ENCODE measurements at places on chromosomes 1 and 21.

- DNase-seq = no peak
Measured at GRCh38 chr21:35420656-35421055, 371.6 kb upstream of the RUNX1 start.

- peak; percentile 33 for DNase-seq
Measured at GRCh38 chr1:95233319-95233736, 682 bp upstream of the RWDD3 start.

- DNase-seq = peak; percentile 74
Measured at GRCh38 chr1:224747578-224747977, 131.5 kb downstream of the CNIH3 start.

DNA sequence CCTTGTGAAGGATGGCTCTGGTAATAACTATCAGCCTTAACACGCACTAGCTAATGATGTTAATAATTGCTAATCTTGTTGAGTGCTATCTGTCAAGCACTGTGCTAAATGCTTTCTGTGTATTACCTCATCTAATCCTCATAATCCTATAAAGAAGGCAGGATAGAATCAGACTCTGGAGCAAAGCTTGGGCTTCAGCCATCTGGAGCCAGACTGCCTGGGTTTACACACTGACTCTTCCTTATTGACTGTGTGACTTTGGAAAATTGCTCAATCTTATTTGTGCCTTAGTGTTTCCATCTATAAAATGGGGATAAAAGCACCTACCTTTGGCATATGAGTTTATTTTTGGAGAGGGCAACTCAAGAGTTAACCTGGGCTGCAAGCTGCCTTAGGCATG lies 216.1 kb downstream of the NUF2 start:
- DNase-seq = no peak

DNA sequence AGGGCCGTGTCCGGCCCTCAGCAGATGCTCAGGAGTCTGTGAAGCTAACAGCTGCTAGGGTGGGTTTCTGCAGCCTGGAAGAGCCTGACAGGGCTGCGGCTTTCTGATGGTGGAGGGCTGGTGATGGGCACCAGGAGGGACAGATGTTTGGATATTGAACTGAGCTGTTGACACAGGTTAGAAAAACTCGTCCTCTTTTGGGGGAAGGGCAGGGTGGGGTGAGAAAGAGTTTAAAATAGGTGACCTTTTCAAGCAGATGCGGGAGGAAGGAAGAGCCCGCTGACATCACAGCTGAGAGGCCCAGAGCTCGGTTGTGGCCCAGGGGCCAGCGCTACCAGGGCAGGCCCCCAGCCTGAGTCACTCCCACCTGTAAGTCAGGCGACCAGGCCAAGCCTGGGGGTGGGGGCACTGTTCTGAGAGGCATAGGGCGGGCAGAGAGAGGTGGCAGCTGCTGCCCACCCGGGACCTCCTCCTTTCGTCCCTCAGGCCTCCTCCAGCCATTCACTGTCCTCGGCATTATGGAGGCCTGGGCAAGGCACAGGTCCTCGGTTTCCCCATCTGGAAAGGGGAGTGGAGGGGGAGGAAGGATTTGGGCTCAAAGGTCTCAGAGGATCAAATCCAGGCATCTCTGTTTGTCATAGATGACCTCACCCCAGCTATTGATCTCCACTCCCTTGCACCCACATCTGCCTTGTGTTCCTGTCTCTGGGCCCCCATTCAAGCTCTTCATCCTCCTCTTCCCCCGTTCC lies 32.3 kb upstream of the ID3 start:
- no peak for DNase-seq

- no peak for DNase-seq
Measured at GRCh38 chr21:39065917-39066316, 117.3 kb downstream of the PSMG1 start.

DNA sequence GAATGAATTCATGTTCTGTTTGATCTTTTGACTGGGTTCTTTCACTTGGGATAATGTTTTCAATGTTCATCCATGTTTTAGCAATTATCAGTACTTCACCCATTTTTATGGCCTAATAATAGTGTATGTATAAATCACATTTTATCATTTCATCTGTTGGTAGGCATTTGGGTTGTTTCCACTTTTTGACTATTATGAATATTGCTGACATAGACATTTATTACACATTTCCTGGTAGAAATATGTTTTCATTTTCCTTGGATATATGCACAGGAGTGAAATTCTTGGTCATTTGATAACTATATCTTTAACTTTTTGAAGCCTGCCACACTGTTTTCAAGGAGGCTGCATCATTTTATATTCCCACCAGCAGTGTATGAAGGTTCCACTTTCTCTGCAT lies 79.8 kb downstream of the AXDND1 start:
- no peak for DNase-seq

DNA sequence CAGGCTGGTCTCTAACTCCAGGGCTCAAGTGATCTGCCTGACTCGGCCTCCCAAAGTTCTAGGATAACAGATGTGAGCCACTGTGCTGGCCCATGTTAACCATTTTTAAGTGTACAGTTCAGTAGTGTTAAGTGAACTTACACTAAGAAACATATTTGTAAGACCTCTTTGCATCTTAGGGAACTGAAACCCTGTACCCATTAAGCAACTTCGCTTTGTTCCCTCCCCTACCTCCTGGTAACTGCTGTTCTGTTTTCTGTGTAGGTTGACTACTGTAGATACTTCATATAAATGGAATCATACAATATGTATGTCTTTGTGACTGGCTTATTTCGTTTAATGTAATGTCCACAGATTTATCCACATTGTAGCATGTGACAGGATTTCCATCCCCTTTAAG lies 11.0 kb downstream of the NUDC start:
- no peak for DNase-seq

- no peak for DNase-seq
Measured at GRCh38 chr1:41726292-41726691, 192.4 kb downstream of the HIVEP3 start.

DNA sequence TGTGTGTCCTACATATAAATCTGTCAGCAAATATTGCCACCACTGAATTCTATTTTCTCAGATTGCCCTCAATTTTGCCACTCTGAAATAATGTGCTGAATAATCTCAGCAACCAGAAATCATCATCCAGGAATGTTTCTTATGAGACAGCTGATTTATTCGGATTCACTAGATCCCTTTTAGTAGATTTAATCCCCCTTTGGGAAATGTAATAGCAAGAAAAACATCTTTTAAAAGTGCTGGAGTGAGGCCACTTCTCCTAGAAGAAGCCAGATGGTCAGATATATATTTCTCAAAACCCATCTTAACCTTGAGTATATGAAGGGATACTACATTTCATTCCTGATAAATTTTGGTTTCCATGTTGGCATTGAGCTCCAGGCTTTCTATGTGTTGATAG lies 327.7 kb downstream of the SMYD3 start:
- no peak for DNase-seq

DNA sequence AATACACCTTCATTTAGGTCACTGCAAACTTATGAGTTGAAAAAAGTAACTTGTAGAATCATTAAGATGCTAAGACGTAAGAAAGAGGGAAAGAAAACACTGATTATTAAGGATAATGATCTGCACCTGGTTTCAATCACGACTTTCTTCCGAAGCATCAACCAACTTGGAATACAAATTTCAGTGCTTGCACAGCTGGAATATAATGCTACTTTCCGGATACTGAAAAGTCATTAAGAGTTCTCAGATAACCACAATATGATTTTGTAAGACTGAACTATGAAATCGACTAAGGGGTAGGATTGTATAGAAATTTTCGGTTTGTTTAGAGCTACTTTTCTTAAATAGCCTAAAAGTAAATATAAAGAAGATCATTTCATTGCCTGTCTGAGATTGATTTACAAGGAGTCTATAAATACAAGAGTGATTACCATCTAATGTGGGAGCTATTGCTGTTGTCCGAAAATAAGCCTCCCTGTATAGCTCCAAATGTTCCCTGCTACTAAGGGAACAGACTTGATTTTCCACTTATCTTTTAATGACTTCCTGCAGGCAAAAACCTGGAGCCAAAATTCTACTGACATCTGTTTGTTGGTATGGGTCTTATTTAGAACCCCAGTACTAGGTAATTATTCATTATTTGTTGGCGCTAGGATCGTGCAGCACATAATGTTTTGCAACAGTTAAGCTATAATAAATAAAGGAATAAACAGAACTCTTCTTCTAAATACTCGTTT lies 673.3 kb downstream of the KCNT2 start:
- no peak for DNase-seq

- DNase-seq = peak; percentile 96
Measured at GRCh38 chr1:165376041-165376810, 19.7 kb upstream of the LMX1A start.

- DNase-seq = peak; percentile 1
Measured at GRCh38 chr1:239308701-239309333, 77.6 kb upstream of the CHRM3 start.

DNA sequence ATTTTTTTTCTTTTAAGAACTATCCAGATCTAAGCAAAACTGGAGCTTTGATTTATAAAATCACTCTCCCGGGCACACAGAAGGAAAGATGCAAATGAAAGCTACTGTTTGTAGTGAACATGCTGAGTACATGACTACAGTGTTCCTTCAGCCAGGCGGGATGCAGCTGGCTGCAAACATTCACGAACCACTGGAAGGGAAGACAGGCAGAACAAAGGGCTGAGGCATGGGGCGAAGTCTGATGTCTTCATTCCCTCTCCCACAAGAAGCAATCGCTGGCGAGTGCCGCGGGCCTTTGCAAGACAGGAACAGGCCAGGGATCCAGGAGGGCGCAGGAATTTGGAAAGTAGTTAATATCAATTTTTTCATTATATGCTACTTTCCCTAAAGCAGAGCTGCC lies 257.9 kb upstream of the AJAP1 start:
- no peak for DNase-seq

GRCh38 chr1:154664331-154665002 lies 56.5 kb upstream of the ADAR start:
- DNase-seq = no peak

- DNase-seq = no peak
Measured at GRCh38 chr1:225519166-225519863, 91.5 kb upstream of the LBR start.

DNA sequence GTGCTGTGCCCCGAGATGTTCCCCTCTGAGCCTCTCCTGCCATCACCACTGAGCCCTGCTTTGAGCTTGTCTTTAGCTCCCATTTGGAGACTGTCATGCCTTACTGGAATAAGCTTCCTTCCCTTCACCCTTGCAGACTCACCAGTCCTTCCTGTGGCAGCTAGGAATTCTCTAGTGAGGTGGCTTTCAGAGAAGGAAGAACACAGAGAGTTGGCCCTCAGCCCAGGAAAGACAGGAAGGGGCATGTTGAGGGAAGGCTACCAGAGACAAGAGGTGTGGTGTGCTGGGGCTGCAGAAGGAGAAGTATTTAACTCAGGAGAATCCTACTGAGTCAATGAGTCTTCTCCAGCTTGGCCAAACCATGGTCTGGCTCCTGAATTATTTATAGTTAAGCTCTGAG lies 76.3 kb downstream of the UCK2 start:
- DNase-seq = peak; percentile 75

DNA sequence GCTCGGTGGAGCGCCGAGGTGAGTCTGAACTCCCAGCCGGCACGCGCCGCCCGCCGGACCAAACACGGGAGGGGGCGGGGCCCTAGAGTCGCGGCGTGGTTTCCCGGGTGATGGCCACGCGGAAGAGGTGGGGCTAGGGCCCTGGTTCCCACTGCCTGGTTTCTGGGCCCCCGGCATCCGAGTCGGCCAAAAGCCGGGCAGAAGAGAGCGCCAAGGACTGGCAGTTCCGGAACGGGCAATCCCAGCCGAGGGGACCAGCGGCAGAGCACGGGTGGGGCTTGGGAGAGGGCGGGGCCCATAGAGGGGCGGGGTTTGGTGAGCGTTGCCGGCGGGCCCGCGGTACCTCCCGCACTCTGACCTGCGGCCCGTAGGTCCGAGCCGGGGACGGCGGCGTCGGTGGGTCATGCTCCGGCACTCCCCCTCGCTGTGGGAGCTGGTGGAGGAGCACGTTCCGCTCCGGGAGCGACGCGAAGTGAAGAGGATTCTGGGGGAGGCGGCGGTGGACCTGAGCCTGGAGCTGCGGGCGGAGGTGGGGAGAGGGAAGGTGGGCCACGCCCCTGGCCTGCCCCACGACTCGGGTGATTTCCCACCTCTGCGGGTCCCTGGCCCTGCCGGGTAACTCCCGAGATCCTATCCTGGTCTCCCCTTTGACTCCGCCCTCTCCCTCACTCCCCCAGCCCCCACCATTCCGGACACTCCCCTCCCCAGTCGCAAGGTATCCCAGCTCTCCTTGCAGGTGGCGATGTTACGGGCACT lies at the start of gene CCDC24:
TSS of gene CCDC24 (plus strand) at position 124 of the 756 bp plus-strand sequence. CDS start at position 404, 280 bp downstream.
- DNase-seq = peak; percentile 66

GRCh38 chr1:226480461-226480860 lies 68.1 kb upstream of the STUM start:
- no peak for DNase-seq

DNA sequence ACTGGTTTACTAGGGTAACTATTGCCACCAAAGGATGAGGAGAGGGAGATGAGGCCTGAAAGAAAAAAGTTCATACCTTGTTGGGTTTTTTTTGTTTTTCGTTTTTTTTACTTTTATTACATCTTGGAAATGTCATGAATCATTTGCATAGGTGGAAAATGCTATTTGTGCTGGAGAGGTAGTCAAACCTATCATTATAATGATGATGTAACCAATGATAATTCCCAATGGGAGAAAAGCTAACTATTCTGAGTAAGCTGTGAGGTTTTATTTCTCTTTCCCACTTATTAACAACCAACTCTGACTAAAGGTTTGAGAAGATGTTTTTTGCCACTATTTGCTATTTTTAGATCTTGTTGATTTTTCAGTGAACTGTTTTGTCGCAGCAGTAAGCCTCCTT lies 29.0 kb downstream of the SH3GLB1 start:
- no peak for DNase-seq

- no peak for DNase-seq
Measured at GRCh38 chr21:46661642-46662366, 26.3 kb downstream of the PRMT2 start.

DNA sequence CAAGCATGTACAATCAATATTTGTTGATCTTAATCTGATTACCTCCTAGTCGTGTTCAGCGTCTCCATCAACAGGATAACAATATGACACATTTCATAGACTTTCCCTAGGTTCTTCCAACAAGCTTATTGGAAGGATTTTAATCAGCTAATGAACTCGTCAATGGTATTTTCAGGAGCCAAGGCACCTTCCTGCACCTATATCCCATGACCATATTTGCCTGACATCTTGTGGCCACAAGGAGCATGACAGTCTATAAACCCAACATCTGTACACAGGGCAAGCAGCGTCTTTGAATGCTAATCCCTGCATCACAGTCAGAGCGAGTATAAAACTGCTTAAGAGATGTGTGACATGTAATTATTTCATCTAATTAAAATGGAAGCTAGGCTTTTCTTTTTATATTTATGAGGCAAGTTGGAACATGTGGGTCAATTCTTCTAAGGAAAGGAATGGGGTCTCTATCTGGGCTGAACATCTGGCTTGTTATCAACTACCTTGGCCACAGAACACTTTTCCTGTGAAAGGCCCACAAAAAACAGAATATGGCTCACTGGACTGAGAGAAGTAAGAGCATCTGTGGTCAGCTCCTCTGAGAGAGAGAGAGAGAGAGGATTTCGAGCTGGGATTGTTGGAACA lies 388.8 kb downstream of the NTNG1 start:
- peak; percentile 50 for DNase-seq

- DNase-seq = peak; percentile 28
Measured at GRCh38 chr1:11787251-11787803, 18.4 kb downstream of the MTHFR start.

All from fibroblast of mammary gland (primary cell).